ENCODE measurements at places on chromosomes 3 and 15. TPM values are rescaled to one million over a fixed set of nuclear protein-coding genes. Genes with fewer than 3 reads are reported as not detected.

CPLX3 gene
- total RNA-seq: 0.14 TPM

GABRR3 gene
- total RNA-seq: not detected

GRCh38 chr15:66713843-66714508 is 11.9 kb downstream of the SMAD6 start:
- no peak for DNase-seq

- no peak for DNase-seq
These were observed 6.5 kb upstream of the PLSCR1 start for GRCh38 chr3:146550743-146551510.

GRCh38 chr3:7307410-7307809 is 446.5 kb downstream of the GRM7 start:
- no peak for DNase-seq

- no peak for DNase-seq
These were observed 3.6 kb downstream of the EHHADH start for GRCh38 chr3:185250247-185250646.
